ENCODE measurements at places on chromosomes 6 and 20.

GRCh38 chr6:106882601-106883518, 91.7 kb downstream of the CD24 start:
- no peak for DNase-seq

- no peak for DNase-seq
Observed at GRCh38 chr6:80488190-80488589, 381.7 kb downstream of the BCKDHB start.

DNA sequence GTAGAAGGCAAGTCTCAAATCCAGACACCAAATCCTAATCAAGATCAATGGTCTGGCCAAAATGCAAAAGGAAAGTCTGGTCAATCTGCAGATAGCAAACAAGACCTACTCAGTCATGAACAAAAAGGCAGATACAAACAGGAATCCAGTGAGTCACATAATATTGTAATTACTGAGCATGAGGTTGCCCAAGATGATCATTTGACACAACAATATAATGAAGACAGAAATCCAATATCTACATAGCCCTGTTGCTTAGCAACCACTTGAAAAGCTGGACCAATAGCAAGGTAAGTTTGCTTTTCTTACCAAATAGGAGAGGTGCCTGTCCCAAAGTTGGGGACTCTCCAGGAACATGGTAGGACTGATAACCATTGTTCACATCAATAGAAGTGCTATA, 2.0 kb downstream of the SEMG2 start:
- no peak for DNase-seq

- DNase-seq: no peak
Observed at GRCh38 chr6:155132617-155133016, 131.2 kb upstream of the CLDN20 start.

DNA sequence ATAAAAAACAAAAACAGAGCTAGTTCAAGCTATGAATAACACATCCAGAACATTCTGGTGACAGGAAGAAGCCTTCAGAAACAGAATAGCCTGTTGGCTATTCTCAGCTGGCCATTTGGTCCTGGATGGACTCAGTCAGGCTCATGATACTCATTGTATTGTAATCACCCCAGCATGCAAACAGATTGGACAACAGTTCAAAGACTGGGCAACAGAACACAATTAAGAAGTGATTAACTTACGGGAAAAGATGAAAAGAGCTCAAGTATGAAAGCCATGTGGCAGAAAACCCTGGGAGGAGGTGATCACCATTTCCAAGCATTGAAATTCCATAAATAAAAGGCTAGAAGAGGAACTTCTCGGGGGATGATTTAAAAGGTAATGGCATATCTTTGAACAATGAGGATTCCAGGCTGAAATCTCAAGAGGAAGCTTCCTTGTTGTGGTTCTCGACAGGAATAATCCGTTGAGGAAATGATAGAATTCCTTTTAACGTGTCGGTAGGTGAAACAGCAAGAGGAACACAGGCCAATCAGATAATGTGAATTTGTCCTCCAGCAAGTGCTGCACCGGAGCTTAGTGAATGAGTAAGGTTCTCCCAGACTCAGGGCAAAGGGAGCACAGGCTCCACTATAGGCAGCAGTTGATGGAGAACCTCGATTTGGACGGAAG, 172.4 kb downstream of the BCAS1 start:
- DNase-seq: no peak

DNA sequence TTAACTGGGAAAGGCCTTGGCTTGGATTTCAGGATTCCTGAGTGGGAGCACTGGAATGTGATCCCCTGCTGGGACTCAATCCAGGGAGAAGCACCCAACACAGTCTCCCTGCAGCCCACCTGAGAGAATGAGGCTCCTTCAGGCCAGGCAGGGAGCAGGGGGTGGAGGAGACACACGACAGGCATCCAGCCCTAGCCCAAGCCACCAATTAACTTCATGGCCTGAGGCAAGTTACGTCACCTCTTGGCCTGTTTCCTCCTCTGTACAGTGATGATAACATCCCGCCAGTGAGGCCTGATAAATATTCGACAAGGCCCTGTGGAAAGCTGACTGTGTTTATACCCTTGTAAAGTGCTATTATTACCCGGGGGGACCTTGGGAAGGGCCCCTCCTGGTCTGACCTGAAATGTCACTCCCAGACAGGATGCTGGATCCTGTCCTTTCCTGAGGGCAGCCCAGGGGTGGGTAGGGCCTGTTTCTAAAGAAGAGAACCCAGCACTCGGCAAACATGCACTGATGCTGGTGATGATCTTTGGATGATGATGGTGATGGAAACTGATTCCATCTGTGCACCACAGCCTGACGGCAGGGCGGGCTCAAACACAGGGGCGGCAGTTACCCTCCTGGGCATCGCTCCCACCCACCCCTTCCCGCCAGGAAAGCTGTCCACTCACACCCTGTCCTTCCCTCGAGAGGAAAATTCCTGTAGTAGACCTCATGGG, 12.4 kb downstream of the FRS3 start:
- no peak for DNase-seq

GRCh38 chr6:147759093-147759492, 250.6 kb downstream of the SAMD5 start:
- DNase-seq: no peak

GRCh38 chr6:156825475-156825874, 48.3 kb downstream of the ARID1B start:
- DNase-seq: no peak

DNA sequence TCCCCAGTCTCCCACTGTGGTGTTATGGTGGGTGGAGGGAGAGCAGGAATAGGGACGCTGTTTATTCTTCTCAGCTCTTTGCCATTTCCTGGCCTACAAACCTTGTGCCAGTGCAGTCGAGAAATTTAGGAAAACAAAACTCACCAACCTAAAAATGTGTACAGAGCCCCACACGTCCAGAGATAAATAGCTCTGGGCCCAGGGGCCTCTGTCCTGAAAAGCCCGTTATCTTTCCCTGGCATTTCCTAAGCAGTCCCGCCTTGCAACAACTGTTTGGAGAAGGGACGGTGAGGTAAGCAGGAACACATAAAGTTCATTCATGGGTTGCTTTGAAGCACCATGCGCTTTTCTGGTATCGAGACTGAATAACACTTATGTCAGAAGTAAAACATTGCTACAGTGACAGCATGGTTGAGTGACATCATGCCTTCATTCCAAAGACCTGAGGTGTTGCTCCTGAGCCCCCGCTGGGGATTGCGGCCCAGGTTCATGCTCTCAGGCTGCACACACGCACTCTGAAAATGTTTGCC, 80.1 kb upstream of the NXT1 start:
- no peak for DNase-seq

DNA sequence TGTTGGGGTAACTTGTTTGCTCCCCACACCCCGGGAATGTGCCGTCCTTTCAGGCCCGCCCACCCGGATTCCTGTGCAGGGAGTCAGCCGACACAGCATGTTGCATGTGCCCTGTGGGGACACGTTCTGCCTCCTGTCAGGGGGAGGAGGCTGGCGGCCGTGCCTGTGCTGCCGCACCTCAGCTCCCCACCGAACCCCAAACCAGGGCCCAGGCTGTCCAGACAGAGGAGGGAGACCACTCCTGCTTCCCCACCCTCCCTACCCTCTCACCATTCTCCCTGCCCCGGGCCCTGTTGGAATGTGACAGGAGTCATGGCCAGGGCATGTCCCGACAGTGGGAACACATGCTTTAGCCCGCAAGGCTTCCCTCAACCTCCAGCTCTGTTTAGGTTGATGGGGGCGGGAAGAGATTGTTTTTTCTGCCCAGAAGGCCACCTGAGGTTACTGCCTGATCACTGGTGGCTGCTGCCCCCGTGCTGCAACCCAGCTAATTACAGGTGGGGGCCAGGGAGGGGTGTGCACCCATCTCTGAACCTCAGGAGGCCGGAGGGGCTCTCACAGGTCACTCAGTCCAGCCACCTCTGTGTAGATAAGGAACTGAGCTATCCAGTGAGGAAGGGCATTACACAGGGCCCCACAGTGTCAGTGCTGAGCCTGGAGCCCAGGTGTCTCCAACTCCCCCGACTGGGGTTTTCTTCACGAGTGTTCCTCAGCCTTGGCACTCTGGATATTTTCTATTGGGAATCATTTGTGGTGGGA, 13.6 kb downstream of the LRRC73 start:
- no peak for DNase-seq

DNA sequence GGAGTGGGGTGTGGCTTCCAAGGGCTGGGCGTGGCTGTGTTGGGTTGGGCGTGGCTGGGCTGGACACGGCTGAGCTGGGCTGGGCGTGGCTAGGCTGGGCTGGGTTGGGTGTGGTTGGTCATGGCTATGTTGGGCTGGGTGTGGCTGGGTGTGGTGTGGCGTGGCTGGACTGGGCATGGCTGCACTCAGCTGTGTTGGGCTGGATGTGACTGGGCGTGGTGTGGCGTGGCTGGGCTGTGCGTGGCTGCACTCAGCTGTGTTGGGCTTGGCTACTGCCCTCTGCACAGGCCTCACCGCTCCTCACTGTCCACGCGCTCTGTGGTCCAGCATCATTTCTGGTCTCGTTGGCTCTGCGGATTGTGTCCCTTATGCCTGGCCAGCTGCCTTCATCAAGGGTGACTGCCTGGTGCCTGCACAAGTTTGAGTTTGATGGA, 43.5 kb upstream of the SLCO4A1 start:
- no peak for DNase-seq

- no peak for DNase-seq
Observed at GRCh38 chr6:30263734-30264133, 50.5 kb upstream of the TRIM26 start.

DNA sequence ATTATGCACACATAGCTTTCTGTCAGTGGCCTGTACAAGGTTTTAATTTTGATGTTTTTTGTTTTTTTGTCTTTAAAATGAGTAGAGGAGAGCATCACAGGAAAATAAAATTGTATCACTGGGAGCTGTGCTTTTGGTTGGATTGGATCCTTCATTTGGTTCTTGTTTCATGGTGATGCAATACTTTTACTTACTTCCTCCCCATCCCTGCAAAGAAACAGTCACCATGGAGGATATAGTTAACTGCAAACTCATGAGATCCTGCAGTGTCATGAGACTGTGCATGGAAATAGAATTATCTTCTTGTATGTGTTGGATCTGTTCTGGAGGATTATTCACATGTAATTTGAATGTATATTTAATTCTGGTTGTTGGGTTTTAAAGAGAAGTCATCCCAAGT, 122.3 kb downstream of the JARID2 start:
- DNase-seq: no peak

- DNase-seq: no peak
Observed at GRCh38 chr6:111238464-111239119, 151.3 kb downstream of the SLC16A10 start.

- DNase-seq: no peak
Observed at GRCh38 chr6:11706171-11706570, 72.4 kb downstream of the ADTRP start.

DNA sequence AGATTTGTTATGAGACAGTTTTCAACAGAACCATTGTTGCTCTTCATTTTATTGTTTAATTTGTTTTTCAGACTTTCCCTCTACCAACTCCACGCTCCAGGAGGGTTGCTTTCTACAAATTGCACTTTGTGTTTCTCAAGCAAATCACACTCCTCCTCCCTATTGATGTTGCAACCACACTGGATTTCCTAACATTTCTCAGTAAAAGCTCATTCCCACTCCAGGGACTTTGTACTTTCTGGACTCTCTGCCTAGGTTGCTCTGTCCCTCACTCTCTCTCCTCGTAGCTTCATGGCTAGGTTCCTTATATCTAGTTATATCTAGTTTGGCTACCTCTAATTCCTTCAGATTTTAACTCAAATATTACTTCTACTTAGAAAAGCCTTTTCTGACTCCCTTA, 20.3 kb downstream of the PGK2 start:
- no peak for DNase-seq

DNA sequence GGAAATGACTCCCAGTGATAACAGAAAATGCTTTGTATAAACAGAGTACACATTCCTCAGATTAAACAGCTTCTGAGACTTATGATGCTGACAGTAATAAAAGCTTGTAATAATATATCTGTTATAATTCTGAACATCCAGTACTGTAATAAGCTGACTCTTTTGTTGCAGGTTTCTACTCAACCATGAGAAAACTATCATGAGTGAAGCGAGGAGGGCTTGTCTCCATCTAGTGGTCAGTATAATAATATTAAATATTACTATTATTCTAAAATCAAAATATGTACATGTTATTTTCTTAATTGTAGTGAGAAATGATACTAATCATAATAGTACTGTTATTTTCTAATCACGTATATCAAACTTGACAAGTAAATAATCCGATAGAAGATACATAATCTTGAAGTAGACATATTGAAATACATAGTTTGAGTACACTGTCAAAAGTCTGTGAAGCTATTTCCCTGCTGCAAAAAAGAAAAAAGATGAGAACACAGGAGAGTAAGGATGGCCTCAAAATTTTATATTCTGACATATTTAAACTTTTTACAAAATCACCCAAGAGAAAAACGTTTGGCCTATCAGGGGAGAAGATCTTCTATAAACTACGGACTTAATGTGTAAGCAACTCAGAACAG, 183.1 kb downstream of the MOXD1 start:
- DNase-seq: no peak

GRCh38 chr6:150212778-150213177, 69.9 kb downstream of the PPP1R14C start:
- DNase-seq: no peak

DNA sequence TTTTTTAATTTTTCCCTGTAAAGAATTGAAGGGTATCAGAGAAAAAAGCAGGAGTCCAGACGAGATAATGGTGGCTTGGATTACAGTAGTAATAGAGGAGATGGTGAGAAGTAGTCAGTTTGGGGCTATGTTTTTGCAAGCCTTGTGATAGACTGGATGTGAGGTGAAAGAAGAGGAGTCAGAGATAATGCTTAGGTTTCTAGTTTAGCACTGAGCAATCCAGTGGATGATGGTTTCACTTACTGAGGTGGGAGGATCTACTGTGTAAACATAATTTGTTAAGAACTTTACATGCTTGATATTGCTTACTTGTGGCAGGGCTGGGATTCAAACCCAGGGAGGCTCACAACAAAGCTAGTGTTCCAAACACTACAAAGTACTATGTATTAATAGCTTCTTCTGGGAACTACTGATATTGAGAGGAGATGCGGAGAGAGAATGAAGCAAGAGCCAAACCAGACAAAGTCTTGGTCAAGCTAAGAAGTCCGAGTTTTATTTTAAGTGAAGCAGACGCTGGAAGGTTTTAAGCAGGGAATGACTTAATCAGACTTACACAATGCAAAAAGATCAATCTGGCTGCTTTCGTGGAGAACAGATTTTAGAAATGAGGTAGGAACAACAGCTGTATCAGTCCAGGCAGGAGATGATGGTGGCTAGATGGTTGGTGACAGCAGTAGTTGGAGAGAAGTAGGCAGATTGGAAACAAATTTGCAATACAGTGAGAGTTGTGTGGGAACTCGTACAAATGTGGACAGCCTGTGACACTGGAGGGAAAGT, 58.0 kb downstream of the ZFAND3 start:
- no peak for DNase-seq

GRCh38 chr20:40218316-40218969, 470.6 kb downstream of the MAFB start:
- no peak for DNase-seq

Data from activated CD8-positive, alpha-beta memory T cell treated with anti-CD3 and anti-CD28 coated beads for 48 hours (primary cell).